GM12878 (cell line): ENCODE measurements at places on chromosomes 6 and 20. TPM values are rescaled to one million over a fixed set of nuclear protein-coding genes. Genes with fewer than 3 reads are reported as not detected.

- H3K4me1 ChIP-seq, result peaks cover 22% of the 10 kb centered on the region
- H3K4me3 ChIP-seq, result no peak overlapping the region
- no peak for DNase-seq
- no peaks in the 10 kb centered on the region for H3K36me3 ChIP-seq
Observed at GRCh38 chr6:156654919-156655918, 122.0 kb upstream of the ARID1B start.

DNA sequence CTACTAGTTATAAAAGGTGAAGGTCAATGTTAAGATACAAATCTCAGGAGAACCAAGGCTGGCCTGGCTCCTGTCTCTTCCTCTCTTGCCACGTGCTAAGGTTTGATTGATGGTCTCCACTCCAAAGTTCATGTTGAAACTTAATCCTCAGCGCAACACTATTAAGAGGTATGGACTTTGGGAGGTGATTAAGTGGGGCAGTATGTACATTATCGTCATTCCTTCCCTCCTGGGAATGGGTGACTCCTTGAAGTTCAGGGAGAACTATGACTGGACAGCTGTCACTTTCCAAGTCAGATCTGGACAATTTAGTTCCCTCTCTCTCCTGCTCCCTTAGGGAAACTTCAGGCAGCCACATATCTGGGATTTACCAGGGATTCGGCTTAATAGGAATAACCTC, 50.5 kb downstream of the KCNK5 start:
- H3K36me3 ChIP-seq, result no peaks in the 10 kb centered on the region
- no peaks in the 10 kb centered on the region for H3K27me3 ChIP-seq
- no peaks in the 10 kb centered on the region for H3K4me1 ChIP-seq
- H3K4me3 ChIP-seq, result no peak overlapping the region
- H3K27ac ChIP-seq, result no peak overlapping the region

DNA sequence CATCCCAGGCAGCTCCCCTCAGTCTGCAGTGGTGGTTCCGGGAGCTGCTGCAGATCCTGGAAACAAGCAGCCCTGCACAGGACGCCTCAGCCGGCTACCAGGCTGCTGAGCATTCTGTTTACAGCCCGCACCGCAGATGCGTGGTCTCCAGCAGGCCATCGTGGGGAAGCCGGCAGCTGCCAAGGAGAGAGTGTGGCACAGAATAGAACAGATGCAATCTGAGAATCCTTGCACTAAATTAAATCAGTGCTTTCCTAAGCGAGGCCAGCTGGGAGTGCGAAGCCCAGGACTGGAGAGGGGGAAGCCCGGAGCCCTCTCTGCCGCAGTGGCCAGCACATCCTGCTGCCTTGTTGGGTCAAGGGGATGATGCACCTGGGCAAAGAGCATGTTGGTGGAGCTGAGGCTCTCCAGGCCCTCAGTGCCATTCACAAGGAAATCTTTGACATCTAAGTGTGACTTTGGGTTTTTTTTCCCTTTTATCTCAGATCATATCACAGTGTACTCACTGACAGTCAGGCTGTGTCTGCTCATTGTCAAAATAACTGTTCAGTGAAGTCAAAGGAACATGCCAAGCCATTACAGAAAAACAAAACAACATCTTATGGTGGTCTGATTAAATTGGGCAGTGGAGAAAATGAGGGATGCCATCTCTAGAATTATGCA, 118.1 kb downstream of the SYNDIG1 start:
- no peak overlapping the region for H3K4me3 ChIP-seq
- DNase-seq, result no peak
- no peaks in the 10 kb centered on the region for H3K36me3 ChIP-seq
- no peak overlapping the region for H3K27ac ChIP-seq
- H3K27me3 ChIP-seq, result no peaks in the 10 kb centered on the region; the same call in 1 of the 2 replicates

GRCh38 chr6:12012038-12012557, at the start of gene HIVEP1:
HIVEP1 (plus strand) TSS chr6:12012312; CDS start chr6:12015629, 3,317 bp downstream.
- peaks cover 8% of the 10 kb centered on the region for H3K4me1 ChIP-seq
- H3K27ac ChIP-seq, result peak within 1 kb of the TSS; percentile 97
- no peaks in the 10 kb centered on the region for H3K27me3 ChIP-seq

- H3K4me3 ChIP-seq, result no peak overlapping the region
- no peaks in the 10 kb centered on the region for H3K4me1 ChIP-seq
- DNase-seq, result peak; percentile 27
- H3K27ac ChIP-seq, result no peak overlapping the region
- no peaks in the 10 kb centered on the region for H3K27me3 ChIP-seq
Observed at GRCh38 chr20:22099348-22099747, 393.9 kb downstream of the PAX1 start.

GRCh38 chr6:14417377-14417776, 299.8 kb downstream of the CD83 start:
- H3K4me3 ChIP-seq, result no peak overlapping the region
- no peaks in the 10 kb centered on the region; the same call in 1 of the 2 replicates for H3K27me3 ChIP-seq

DNA sequence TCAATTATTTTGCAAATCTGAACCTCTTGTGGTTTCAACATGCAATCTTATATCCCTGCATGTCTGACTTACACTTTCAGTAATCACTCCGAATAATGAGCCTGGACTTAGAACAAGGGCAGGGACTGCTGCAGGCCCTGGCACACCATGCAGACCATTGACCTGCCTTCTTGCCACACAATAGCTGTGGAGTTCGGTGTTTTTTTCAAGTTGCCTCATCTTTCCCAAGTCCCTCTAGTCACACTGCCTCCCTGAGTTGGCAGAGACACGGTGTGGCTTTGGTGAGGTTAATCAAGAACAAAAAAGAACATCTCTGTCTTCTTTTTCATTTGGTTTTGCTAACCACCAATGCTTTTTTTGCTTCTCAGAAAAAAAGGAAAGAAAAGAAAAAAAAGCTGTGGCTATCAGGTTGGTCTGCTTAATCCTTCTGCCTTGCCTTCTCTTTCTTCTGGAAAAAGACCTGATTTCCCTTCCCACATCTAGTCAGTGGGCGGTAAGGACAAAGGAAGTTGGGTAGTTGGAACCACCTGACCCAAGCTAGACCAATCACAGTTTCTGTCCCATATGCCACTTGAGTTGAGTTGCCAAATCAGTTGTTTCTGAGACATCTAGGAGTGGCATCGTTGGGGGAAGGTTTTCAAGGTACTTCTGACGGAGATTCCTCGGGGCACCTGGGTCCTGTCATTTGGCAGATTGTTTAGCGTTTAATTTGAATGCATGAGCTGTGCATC, 55.9 kb upstream of the TASP1 start:
- H3K4me3 ChIP-seq, result no peak overlapping the region
- H3K36me3 ChIP-seq, result no peaks in the 10 kb centered on the region
- no peak overlapping the region for H3K27ac ChIP-seq
- H3K27me3 ChIP-seq, result no peaks in the 10 kb centered on the region
- H3K4me1 ChIP-seq, result no peaks in the 10 kb centered on the region

- peaks cover 31% of the 10 kb centered on the region for H3K27me3 ChIP-seq
- H3K27ac ChIP-seq, result no peak overlapping the region
- H3K36me3 ChIP-seq, result no peaks in the 10 kb centered on the region
- no peak for DNase-seq
- 0 out of 2 replicates have a peak, but pooled peaks cover 5% of the 10 kb centered on the region for H3K4me1 ChIP-seq
- no peak overlapping the region for H3K4me3 ChIP-seq
Observed at GRCh38 chr6:138105880-138106664, 1.1 kb downstream of the PERP start.

DNA sequence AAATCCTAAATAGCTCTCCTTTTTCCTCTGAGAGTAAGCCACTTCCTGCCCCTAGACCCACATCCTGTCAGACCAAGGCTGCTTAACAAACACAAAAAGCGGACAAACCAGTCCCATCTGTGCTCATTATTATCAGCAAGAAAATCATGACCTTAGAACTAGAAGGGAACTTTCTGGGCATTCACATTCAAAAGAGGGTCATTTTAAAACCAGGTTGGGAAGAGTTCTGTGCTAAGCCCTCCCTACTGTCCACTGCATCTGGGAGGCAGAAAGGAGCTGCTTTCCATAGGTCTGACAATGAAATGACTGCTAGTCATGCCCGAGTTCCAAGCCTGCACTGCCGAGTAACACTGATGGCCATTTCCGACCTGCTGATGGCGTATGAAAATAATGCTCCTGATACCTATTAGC, 15.4 kb downstream of the EZR start:
- peaks cover 72% of the 10 kb centered on the region for H3K4me1 ChIP-seq
- H3K27ac ChIP-seq, result peak overlapping the region; percentile 96
- no peaks in the 10 kb centered on the region for H3K27me3 ChIP-seq
- peaks cover 22% of the 10 kb centered on the region for H3K36me3 ChIP-seq

DNA sequence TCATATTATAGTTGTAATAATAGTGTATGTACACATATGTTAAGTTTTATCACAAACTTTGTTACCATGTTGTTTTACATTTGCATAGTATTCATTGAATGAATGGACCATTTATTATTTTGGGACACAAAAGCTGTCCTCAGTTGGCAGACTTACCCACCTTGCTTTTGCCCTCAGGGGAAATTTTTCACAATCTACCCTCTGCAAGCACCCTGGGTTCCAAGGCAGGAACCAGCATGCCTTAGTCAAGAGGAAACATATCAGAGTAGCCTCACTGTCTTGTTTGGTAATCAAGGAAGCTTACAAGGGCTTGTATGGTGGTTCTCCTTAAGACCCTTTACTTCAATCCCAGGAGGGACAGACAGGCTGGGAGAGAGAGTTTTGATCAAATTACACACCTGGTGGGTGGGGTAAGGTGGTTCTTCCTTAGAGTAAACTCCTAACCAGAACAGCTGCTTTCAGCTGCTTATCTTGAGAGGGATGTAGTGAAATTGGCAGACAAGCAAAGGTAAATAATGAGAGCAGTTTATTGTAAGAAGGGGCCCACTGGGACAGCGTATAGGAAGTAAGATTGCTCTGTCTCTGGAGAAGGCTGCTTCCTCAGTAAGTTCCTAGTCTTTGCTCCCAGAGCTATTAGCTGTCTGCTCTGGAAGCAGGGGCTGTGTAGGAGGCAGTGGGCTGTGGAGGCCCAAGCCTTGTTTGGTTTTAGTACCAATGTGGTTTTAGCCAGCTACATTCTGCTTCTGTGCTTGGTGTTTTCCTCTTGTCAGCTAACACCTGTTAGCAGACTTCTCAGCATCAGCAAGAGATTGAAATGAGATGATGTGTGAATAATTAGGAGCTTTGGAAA, 31.1 kb downstream of the BRPF3 start:
- no peak for DNase-seq
- no peak overlapping the region for H3K27ac ChIP-seq
- peaks cover 20% of the 10 kb centered on the region; the same call in 1 of the 2 replicates for H3K36me3 ChIP-seq
- H3K4me1 ChIP-seq, result no peaks in the 10 kb centered on the region
- H3K4me3 ChIP-seq, result no peak overlapping the region
- H3K27me3 ChIP-seq, result no peaks in the 10 kb centered on the region

SCUBE3 gene
- total RNA-seq, result not detected in 2 replicates

BFSP1 gene
- 0.13 TPM in 2 replicates for total RNA-seq

TPD52L1 gene
- 0.21 and 0.28 TPM in 2 replicates for total RNA-seq
